ENCODE measurements at places on chromosomes 13 and 19.

- no peak for DNase-seq
Measured at GRCh38 chr13:23673354-23673753, 103.1 kb downstream of the TNFRSF19 start.

GRCh38 chr19:10699650-10700335 is 1.4 kb upstream of the QTRT1 start:
- peak; percentile 82 for DNase-seq

GRCh38 chr19:35009424-35010415 is 9.6 kb downstream of the GRAMD1A start:
- DNase-seq: no peak

- DNase-seq: no peak
Measured at GRCh38 chr13:113610266-113610665, 25.7 kb downstream of the TFDP1 start.

- no peak for DNase-seq
Measured at GRCh38 chr19:41298348-41298964, 11.5 kb upstream of the CCDC97 start.

GRCh38 chr13:40288259-40288658 is 378.2 kb downstream of the FOXO1 start:
- DNase-seq: no peak

- DNase-seq: peak; percentile 94
Measured at GRCh38 chr19:7507884-7508283, 8.0 kb upstream of the ZNF358 start.

DNA sequence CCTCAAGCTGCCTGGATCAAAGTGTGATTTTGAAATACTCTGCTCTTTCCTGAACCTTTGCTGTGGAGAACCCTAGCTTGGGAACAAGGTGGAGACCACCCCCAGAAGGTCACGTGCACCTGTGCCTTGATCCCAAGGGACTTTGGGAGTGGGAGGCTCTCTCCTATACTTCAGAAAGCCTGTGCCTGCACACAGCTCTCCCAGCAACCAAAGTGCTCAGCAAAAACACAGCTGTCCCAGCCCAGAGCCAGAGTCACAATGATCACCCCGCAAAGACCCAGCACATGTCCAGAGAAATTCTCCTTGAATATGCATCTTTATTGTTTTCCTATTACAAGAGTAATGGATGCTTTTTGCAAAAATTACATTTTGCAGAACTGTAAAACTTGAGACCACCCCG is 43.4 kb downstream of the TNFRSF19 start:
- DNase-seq: no peak

DNA sequence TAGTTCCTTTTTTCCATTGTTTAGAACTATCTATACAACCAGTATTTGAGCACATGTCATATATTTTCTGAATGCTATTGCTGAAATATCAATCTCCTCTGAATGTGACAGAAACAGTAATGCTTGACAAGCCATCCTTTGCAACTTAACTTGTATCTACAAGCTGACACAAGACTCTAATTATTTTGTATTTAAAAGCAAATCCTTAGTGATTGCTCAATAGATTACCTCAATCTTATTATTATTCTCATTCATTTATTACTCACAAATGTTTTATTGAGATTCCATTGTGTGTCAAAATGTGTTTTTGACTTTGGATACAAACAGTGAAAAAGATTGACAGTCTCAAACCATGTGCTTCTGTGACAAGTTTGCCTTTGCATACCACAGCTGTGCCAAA is 787.8 kb upstream of the PRR20A start:
- DNase-seq: no peak

DNA sequence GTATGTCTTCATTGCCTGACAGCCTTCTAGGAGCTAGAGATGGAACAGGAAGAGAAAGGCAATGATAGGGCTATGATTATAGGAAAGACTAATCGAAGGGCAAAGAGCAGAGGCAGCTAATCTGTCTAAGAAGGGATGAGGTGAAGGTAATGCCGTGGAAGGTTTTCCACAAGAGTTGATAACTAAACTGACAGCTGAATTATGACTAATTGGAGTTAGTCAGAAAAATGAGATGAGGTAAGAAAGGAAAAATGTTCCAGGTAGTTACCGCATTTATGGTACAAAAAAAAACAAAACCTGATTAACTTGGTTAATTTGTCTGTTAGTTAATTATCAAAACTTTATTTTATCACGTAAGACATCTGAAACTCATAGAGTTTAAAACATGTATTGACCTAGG is 260.3 kb downstream of the SLITRK6 start:
- no peak for DNase-seq

DNA sequence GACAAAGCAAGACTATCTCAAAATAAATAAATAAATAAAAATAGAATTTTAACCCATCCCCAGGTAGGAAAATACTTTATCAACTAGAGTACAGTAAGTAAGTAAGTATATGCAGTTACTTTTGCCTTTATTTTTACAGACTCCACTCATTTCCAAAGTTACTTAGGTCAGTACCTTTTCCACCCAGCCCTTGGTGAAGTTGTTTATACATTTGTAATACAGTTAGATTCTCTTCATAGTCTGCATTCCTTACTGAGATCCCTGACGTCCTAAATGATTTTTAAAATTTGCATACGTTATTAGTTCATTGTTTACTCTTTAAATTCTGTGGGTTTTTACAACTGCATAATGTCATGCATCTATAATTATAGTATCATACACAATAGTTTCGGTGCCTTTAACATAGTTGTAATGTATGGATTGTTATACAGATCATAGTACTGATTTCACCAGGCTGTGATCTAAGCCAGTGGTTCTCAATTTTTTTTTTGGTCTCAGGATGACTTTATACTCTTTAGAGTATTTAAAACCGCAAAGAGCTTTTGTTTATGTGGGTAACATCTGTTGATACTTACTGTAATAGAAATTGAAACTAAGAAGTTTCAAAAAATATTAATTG is 10.4 kb downstream of the SETDB2 start:
- DNase-seq: no peak

GRCh38 chr13:36965767-36966166 is 33.4 kb downstream of the ALG5 start:
- DNase-seq: no peak

DNA sequence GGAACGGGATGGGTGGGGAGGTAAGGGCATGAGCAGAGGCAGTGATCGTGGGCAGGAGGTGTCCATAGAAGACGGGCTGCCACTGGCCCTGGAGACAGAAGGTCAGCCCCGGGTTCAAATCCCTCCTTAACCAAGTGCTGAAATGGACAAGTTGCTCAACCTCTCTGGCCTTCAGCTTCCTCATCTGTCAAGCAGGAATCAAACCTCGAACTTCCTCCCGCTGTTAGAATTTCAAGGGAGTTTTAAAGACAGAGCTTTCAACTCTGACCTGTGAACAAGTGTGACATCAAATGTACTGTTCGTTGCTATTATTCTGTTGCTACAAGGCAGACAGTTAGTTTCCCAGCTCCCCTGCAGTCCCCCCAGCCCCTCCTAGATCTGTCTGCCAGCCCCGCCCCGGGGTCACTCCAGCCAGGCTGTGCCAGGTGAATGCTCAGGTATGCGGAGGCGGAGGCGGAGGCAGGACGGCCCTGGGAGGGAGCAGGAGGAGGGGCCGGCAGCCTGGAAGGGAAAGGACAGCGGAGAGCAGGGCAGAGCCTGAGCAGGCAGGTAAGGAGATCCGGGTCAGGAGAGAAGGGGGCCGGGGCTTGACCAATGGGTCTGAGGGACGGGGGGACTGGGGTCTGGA is at the start of gene EPS8L1:
EPS8L1 (plus strand) TSS at position 499 of the 628 bp plus-strand sequence. CDS start 576 bp downstream, outside the sequence.
- no peak for DNase-seq

DNA sequence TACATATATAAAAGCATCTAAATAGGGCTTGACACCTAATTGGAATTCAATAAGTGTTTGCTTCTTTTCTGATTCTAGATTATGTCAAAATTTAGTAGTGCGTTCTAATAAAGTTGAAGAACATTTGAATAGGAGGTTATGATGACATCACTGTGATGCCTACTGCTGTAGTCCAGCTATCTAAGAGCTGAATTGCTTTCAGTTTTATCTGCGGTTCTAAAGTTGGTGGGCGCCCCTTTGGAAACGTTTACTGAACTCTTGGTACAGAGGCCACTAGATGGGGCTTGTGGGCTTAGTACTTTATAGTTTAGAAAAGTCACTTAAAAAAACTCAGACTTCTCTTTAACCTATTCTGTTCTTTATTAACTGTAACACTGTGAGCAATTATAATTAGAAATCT is 776.9 kb downstream of the GPC5 start:
- no peak for DNase-seq

DNA sequence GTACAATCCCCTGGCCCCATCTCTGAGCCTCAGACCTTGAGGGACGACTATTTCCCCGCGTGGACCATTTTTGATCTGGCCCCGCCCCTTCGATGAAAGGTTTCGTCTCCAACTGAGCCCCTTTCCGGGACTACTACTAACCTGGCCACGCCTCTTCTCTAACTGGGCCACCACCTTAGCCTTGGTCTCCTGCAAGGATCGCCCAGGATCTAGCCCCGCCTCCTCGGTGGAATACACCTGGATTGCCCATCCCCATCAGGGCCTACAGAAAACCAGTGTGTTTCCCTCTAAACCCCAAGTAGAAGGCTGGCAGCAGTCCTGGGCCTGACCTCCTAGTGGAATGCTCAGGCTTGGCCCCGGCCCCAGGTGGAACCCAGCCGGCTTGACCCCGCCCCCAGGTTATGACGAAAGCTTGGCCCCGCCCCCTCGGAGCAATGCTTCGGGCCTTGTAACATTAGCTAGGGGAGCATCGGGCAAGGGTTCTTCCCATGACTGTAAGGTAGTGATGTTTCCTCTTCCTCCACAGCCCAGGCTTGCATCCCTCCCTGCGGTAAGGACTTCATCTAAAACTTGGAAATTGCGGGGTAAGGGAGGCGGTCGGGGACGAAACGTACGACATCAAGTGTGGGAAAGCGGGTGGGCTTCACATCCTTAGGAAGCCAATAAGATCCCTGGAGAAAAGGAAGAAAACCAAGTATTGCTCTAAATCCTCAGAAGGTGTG is 9.1 kb downstream of the SPACA6 start:
- DNase-seq: peak; percentile 82

DNA sequence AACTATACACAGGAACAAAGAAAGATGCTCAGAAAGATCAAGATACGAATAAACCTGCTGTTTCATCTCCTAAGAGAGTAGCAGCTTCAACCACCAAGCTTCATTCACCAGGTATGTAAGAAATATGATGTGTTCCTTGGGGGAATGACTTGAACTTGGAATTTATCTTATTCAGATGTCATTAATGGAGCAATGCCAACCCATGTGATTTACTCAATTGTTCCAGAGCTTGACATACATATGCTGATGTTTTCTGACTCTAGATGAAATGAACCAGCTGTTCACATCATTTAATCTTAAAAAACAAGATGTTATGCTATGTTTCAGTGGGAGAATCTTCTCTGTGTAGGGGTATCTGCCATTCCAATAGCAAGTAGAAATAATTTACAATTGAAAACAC is 270.9 kb downstream of the SLC7A1 start:
- DNase-seq: no peak

DNA sequence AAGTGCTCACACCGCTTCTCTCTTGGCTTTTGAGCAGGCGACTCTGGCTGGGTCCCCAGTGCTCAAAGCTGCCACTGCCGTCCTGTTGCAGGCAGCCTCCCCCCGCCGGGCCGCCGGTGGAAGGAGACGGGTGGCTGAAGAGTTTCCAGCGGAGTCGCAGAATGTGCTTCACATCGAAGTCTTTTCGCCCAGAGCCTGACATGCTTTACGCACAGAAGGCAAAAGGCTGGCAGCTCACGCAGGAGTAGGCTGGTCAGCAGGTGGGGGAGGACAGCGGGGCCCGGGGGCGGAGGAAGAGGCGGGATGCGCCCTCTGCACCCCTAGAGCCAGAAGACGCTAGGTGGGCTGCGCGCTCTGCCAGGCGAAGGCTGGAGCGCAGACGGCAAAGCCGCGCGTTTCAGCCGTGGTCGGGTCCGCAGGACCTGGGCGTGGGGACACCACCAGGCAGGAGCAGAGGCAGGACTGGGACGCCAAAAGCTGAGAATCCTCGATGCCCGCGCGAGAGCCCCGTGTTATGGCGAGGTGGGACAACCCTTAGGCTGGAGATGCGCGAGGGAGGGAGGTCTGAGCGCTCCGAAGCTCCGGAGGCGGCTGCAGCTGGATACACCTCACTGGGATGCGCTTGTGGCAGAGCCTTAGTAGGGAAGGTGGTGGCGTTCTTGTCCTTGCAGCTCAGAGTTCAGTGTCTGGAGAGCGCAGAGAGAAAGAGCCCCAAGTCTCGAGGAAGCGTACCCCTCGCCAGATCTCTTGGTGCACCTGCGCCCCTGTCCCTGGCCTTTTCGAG is at the start of gene ATXN8OS:
ATXN8OS (plus strand) TSS at position 329 of the 784 bp plus-strand sequence.
- DNase-seq: no peak

- no peak for DNase-seq
Measured at GRCh38 chr13:20713014-20713376, 9.5 kb downstream of the IL17D start.

GRCh38 chr13:68996668-68997025 is 1111.0 kb upstream of the ATXN8OS start:
- DNase-seq: no peak

DNA sequence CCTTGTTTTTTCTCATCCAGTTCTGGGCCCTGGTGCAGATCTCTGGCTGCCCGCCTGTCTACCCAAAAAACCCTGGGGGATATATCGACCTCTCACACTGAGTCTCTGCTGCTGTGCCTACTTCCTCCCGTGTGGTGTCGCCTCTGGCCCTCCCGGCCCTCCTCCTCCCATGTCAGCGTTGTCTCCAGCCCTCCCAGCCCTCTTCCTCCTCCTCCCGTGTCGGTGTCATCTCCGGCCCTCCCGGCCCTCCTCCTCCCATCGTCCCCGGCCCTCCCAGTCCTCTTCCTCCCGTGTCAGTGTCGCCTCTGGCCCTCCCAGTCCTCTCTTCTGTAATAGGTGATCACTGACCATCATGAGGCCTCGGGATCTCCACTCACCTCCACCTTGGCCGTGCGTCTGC is 81.8 kb downstream of the GPR12 start:
- DNase-seq: peak; percentile 3

GRCh38 chr13:30720172-30720869 is 15.0 kb upstream of the ALOX5AP start:
- no peak for DNase-seq

- no peak for DNase-seq
Measured at GRCh38 chr13:108962654-108963053, 333.2 kb downstream of the MYO16 start.

DNA sequence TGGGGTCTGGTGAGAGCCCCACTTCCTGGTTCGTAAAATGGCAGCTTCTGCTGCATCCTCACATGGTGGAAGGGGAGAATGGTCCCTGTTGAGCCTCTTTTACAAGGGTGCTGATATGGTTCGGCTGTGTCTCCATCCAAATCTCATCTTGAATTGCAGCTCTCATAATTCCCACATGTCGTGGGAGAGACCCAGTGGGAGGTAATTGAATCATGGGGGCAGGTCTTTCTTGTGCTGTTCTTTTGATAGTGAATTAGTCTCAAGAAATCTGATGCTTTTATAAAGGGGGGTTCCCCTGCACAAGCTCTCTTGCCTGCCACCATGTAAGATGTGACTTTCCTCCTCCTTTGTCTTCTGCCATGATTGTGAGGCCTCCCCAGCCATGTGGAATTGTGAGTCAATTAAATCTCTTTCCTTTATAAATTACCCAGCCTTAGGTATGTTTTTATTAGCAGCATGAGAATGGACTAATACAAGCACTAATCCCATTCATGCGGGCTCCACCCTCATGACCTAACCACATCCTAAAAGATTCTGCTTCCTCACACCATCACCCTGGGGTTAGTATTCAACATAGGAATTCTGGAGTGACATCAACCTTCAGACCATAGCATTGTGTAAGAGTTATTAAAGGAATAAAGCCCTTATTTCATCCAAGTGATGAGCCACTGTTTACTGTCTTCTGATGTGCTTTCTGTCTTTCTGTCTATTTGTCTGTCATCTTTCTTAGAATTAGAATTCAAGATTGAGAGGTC is 159.0 kb upstream of the IRS2 start:
- no peak for DNase-seq

Data from K562 (cell line).